Mucosa of gallbladder (tissue), 1 donor: ENCODE measurements at places on chromosomes 5 and 9. TPM values are rescaled to one million over a fixed set of nuclear protein-coding genes. Genes with fewer than 3 reads are reported as not detected.

Gene PCDHA12
- 10.0 TPM for total RNA-seq

Gene SCAI
- 6.0 TPM for total RNA-seq

Gene SLC46A2
- total RNA-seq, result 0.14 TPM

Gene CDC25C
- total RNA-seq, result 0.37 TPM

Gene PLAC8L1
- not detected for total RNA-seq

Gene OCLN
- total RNA-seq, result 152 TPM

Gene SLC25A2
- not detected for total RNA-seq

Gene TRMO
- total RNA-seq, result 11.5 TPM

Gene LCN10
- 11.4 TPM for total RNA-seq

Gene TICAM2
- total RNA-seq, result 3.3 TPM

Gene CDKN2A
- total RNA-seq, result 1.9 TPM

Gene ADAMTS13
- total RNA-seq, result 7.1 TPM

Gene TSLP
- total RNA-seq, result 4.1 TPM

Gene ALDH1A1
- 452 TPM for total RNA-seq

Gene DNAJC21
- total RNA-seq, result 47.0 TPM

Gene MYMK
- not detected for total RNA-seq

Gene NRG2
- 14.5 TPM for total RNA-seq

Gene PHF24
- 0.29 TPM for total RNA-seq

Gene NDST1
- total RNA-seq, result 80.7 TPM
